Transverse colon (tissue), 4 donors: ENCODE measurements at places on chromosomes 11 and 22. TPM values are rescaled to one million over a fixed set of nuclear protein-coding genes. Genes with fewer than 3 reads are reported as not detected.

Gene MS4A15
- total RNA-seq = not detected

GRCh38 chr11:112212290-112212689, 13.9 kb upstream of the PTS start:
- H3K36me3 ChIP-seq = no peaks in the 10 kb centered on the region
- no peaks in the 10 kb centered on the region for H3K4me1 ChIP-seq
- H3K27me3 ChIP-seq = no peaks in the 10 kb centered on the region
- no peak for DNase-seq
- H3K4me3 ChIP-seq = no peak overlapping the region

DNA sequence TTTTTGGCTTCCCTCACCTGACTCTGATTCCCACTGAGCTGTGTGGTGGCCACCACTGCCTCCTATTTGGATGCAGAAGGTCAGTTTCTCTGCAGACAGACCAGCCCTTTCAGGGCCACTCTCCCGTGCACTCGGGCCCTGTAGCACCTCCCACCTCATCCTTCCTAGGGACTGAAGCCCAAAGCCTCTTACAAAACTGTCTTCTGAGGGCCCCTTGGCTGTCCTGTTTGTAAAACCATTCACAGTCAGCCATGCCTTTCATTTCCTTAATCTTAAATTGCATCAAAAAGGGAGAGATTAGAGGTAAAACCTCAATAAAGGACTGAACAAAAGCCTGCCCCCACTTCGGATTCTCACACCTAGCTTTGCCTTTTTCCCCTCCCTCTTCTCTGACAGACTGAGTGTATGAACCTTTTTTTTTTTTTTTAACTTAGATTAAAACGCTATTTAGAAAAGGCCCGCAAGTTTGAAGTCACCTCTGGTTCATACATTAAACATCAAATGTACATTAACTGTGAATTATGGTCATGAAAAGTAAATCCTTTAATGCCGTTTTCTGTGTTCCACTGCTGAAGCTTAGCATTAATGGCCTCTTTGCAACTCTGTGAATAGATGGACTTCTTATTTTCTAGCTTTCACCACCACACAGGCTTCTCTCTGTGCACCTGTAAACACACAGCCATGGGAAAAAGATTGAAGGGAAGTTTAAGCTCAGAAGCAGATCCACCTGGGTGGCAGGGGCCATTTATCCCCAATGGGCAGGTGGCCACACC, 247.2 kb upstream of the CADM1 start:
- no peak overlapping the region for H3K4me3 ChIP-seq
- DNase-seq = no peak
- peaks cover 6% of the 10 kb centered on the region for H3K27me3 ChIP-seq
- no peaks in the 10 kb centered on the region for H3K4me1 ChIP-seq

GRCh38 chr22:44380756-44381486, 68.2 kb upstream of the SHISAL1 start:
- DNase-seq = no peak
- no peaks in the 10 kb centered on the region for H3K27me3 ChIP-seq

DNA sequence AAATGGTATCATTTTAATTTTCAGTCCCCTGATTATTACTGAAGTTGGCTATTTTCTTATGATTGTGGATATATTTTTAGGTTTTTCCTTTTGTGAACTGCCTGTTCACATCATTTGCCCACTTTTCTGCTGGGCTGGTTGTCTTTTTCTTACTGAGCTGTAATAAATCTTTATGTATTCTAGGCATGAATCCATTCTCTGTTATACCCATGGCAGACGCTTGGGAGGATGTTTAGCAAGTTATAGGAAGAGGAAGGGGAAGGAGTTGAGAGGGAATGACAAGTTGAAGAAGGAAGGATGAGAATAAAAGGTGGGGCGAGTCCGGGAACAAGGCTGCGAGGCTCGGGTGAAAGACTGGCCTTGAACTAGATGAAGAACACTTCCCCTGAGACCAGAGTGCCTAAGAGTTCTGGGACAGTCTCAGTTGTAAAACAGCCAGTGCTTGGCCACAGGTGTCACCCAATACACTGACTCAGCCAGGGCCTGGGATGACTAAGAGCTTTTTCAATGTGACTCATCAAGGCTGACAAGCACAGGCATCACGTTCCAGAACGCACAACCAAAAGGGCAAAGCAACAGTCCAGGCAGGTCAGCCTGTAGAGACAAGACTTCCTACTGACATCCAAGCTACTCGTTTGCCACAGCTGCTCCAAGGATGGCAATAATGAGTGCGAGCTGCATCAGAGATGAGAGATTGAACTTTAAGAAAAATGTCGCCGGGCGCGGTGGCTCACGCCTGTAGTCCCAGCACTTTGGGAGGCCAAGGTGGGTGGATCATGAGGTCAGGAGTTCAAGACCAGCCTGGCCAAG, 35.2 kb downstream of the LRFN4 start:
- H3K27ac ChIP-seq = no peak overlapping the region
- DNase-seq = peak; percentile 59
- no peaks in the 10 kb centered on the region for H3K36me3 ChIP-seq

Gene MS4A12
- 628 TPM for total RNA-seq

DNA sequence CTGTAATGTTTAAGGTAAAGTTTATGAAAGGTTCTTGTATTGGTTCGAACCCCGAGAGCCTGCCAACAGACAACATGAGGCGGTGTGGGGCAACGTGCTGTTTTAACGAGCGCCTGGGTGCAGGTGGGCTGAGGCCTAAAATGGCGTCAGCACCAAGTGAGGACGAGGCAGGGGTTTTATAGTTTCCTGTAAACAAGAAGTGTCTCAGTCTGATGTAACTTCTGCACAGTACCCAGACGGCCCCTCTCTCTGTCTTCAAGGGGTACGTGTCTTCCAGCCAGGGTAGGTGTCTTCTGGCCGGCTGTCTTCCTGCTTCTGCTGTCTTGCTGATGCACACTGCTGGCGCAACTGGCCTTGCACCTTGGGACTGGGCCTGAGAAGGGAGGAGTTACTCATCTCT, 2.7 kb downstream of the PPFIBP2 start:
- H3K27me3 ChIP-seq = no peaks in the 10 kb centered on the region
- peaks cover 17% of the 10 kb centered on the region for H3K4me1 ChIP-seq
- H3K4me3 ChIP-seq = no peak overlapping the region
- H3K36me3 ChIP-seq = no peaks in the 10 kb centered on the region
- no peak overlapping the region for H3K27ac ChIP-seq

GRCh38 chr11:93783362-93783761, 720 bp upstream of the MED17 start:
- H3K27me3 ChIP-seq = no peaks in the 10 kb centered on the region
- DNase-seq = no peak
- no peaks in the 10 kb centered on the region for H3K36me3 ChIP-seq
- peaks cover 31% of the 10 kb centered on the region for H3K4me1 ChIP-seq

DNA sequence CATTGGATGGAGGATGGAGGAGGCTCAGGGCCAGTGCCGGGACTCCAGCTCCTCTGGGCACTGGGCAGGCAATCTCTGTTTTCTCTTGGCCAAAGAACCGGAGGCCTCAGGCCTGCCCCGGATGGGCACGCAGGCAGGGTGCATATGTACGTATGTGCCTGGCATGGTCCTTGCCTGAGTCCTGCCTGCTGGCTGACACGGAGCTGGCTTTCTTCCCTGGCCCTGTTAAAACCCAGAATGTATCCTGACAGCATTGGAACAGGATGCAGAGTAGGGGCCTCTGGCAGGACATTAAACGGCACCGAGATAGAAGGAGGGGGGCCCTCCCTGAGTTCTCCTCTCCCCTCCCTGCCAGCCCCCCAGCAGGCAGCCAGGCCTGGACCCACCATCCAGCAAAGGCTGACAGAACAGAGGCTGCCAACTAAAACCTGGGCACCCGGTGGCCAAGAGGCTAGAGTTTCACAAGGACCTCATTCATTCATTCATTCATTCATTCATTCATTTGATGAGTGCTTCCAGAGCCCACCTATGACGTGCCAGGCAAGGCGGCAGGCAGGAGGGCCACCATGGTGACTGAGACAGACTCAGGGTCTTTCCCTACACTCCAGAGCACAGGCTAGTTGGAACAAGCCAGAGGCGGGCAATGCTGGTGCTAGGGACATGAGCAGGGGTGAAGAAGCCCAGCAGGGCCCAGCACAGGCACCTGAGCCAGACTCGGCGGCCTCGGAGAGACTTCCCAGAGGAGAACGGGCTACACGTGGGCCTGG, 28.8 kb downstream of the FLRT1 start:
- no peaks in the 10 kb centered on the region for H3K36me3 ChIP-seq
- no peak overlapping the region for H3K4me3 ChIP-seq
- H3K27me3 ChIP-seq = peaks cover 19% of the 10 kb centered on the region
- H3K27ac ChIP-seq = no peak overlapping the region
- DNase-seq = no peak

DNA sequence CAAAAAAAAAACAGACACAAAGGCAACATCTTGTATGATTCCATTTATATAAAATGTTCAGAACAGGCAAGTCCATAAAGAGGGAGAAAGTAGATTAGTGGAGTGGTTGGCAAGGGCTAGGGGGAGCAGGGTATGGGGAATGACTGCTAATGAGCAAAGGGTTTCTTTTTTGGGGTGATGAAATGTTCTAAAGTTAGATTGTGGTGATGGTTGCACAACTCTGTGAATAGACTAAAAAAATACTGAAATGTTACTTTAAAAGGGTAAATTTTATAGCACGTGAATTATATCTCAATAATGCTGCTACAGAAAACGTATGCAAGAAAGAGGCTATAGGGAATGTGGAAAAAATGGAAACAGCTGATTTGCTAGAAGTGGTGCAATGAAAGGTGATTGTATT, 155.1 kb downstream of the TENM4 start:
- no peaks in the 10 kb centered on the region for H3K36me3 ChIP-seq
- DNase-seq = no peak
- no peaks in the 10 kb centered on the region for H3K4me1 ChIP-seq
- no peaks in the 10 kb centered on the region for H3K27me3 ChIP-seq
- H3K27ac ChIP-seq = no peak overlapping the region

Gene SHANK3
- 10.0 TPM for total RNA-seq

DNA sequence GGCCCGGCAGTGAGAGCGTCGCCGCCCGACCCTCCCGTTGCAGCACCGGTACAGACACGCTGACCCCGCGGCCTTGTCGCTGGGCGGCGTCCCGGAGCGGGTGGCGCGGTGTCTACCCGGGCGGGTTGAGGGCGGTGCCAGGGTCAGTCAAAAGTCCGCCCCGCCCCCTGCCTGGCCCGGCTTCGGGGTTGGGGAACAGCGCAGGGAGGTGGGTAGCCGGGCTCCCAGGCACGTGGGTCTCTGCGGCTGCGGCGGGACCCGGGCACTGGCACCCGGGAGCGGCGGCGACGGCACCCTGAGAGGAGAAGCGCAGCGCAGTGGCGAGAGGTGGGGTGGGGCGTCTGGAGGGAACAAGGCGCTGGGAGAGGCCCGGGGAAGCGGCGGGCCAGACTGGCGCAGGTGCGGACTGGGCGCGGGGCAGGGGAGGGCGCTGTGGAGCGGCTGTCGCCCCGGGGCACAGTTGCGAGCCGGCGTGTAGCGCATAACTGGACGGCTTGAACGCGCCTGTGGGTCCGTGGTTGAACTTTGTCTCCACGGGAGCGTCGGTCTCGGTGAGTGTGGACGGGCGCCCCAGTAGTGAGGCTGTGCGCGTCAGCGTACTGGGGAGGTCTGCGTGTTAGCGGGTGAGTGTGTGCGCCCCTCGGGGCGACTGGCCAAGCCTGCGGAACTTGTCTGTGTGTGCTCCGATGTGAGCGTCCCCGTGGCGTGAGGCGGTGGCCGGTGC, at the start of gene P2RY2:
TSS of gene P2RY2 (plus strand) at position 176 of the 724 bp plus-strand sequence. CDS start 15,879 bp downstream, outside the sequence.
- DNase-seq = peak; percentile 91
- H3K4me3 ChIP-seq = peak within 1 kb of the TSS; percentile 35
- peak within 1 kb of the TSS; percentile 77 for H3K27ac ChIP-seq
- peaks cover 5% of the 10 kb centered on the region for H3K4me1 ChIP-seq
- no peaks in the 10 kb centered on the region for H3K36me3 ChIP-seq
- no peaks in the 10 kb centered on the region for H3K27me3 ChIP-seq

GRCh38 chr11:117523680-117524079, 196.0 kb downstream of the CEP164 start:
- no peaks in the 10 kb centered on the region for H3K27me3 ChIP-seq
- H3K4me3 ChIP-seq = no peak overlapping the region
- no peak overlapping the region for H3K27ac ChIP-seq
- no peaks in the 10 kb centered on the region for H3K4me1 ChIP-seq
- H3K36me3 ChIP-seq = no peaks in the 10 kb centered on the region
- no peak for DNase-seq

GRCh38 chr22:49962012-49962750, 1.6 kb downstream of the PIM3 start:
- H3K4me1 ChIP-seq = peaks cover 29% of the 10 kb centered on the region
- DNase-seq = peak; percentile 89
- peak overlapping the region; percentile 93 for H3K27ac ChIP-seq
- no peaks in the 10 kb centered on the region for H3K27me3 ChIP-seq
- H3K36me3 ChIP-seq = peaks cover 3% of the 10 kb centered on the region

DNA sequence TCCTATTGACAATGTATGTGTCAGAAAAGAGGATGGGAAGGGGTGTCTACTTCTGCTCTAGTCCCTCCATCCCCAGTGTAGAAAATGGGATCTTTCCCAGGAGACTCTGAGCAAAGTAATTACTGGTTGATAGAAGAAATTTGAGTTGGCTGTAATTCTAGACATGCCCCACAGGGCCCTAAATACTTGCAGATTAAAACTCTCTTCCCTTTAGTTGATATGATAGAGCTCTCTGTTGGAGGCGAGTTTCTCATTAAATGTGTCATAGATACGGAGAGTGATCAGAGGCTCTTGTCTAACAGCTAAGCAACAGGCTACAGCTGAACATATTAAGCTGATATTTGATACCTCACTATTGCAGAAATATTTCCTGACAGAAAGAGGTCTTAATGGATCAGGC, 32.9 kb downstream of the OR52E1 start:
- H3K4me3 ChIP-seq = no peak overlapping the region
- H3K36me3 ChIP-seq = no peaks in the 10 kb centered on the region
- H3K27me3 ChIP-seq = no peaks in the 10 kb centered on the region
- no peak for DNase-seq
- H3K27ac ChIP-seq = no peak overlapping the region

Gene SERGEF
- total RNA-seq = 28.9 TPM

Gene MICAL2
- total RNA-seq = 319 TPM

GRCh38 chr11:7540830-7541555, 27.2 kb downstream of the PPFIBP2 start:
- DNase-seq = no peak
- no peak overlapping the region for H3K4me3 ChIP-seq
- no peaks in the 10 kb centered on the region for H3K27me3 ChIP-seq
- H3K4me1 ChIP-seq = no peaks in the 10 kb centered on the region
- no peak overlapping the region for H3K27ac ChIP-seq

GRCh38 chr11:73393479-73394415, 17.5 kb downstream of the RELT start:
- DNase-seq = peak; percentile 80
- H3K27me3 ChIP-seq = no peaks in the 10 kb centered on the region
- H3K27ac ChIP-seq = no peak overlapping the region

Gene TMEM121B
- 0.20 TPM for total RNA-seq
